ENCODE measurements at places on chromosomes 5 and 9.

DNA sequence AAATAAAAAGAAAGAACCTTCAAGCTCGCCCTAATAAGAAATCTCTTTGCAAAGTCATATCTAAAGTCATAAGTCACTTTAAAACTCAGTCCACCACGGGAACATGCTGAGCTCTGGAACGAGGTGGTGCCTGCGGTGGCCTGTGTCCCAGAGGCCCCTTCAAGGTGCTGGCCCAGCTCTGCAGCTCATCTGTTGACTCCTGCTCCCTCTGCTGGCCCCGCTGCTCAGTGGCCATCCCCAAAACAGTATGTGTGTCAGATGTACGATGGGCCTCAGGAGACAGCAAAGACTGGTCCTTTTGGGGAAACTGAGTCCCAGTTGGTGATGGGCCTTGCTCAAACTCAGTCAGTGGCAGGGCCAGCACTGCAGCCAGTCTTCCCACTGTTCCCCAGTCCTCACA lies 22.8 kb upstream of the FOXB2 start:
- DNase-seq: peak; percentile 8

DNA sequence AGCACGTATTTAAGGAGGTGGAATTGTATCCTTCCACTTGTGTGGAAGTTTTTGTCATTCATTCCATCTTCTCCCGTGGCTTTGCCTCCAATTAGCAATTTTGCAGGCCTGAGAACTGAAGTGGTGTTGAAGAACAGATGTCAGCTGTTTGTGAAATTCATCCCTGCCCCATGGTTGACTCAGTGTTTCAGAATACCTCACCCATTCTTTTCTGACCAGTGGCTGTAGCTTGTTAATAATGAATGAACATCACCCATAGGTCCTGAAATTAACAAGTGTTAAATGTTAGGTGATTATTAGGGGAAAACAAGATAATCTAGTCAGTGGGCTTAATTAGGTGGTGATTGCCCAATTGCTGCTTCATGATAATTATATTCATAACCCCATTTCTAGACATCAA lies 11.7 kb downstream of the ZNF462 start:
- no peak for DNase-seq

GRCh38 chr5:13439430-13439829 lies 505.1 kb downstream of the DNAH5 start:
- no peak for DNase-seq

DNA sequence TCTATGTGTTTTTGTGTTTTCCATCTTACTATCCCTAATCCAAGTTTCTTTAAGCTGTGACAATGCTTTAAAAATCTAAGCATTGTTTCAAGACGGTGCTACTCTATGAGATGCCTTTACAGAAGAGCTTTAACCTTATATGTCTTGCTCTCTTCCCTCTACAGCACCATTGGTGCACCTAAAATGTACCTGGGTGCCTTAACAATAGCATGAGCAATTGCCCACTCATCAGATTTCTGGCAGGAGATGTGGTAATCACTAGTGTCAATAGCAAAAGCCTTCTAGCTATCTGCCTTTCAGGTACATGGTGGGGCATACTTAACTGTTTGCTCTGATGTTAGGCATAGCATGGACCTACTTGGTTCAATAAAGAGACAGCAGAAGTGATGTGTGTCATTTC lies 222.3 kb upstream of the KIF2A start:
- DNase-seq: no peak

- no peak for DNase-seq
These were observed 3.1 kb downstream of the POLR3G start for GRCh38 chr5:90477621-90478215.

DNA sequence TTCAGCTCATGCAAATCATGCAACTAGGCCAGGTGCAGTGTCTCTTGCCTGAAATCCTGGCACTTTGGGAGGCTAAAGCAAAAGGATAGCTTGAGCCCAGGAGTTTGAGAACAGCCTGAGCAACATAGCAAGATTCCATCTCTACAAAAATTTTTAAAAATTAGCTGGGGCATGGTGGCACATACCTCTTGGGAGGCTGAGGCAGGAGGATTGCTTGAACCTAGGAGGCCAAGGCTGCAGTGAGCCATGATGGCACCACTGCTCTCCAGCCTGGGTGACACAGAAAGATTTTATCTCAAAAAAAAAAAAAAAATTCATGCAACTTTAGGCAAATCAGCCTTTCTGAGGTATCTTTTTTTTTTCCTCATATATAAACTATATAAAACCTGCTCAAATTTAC lies 35.6 kb upstream of the CCNB1 start:
- no peak for DNase-seq

DNA sequence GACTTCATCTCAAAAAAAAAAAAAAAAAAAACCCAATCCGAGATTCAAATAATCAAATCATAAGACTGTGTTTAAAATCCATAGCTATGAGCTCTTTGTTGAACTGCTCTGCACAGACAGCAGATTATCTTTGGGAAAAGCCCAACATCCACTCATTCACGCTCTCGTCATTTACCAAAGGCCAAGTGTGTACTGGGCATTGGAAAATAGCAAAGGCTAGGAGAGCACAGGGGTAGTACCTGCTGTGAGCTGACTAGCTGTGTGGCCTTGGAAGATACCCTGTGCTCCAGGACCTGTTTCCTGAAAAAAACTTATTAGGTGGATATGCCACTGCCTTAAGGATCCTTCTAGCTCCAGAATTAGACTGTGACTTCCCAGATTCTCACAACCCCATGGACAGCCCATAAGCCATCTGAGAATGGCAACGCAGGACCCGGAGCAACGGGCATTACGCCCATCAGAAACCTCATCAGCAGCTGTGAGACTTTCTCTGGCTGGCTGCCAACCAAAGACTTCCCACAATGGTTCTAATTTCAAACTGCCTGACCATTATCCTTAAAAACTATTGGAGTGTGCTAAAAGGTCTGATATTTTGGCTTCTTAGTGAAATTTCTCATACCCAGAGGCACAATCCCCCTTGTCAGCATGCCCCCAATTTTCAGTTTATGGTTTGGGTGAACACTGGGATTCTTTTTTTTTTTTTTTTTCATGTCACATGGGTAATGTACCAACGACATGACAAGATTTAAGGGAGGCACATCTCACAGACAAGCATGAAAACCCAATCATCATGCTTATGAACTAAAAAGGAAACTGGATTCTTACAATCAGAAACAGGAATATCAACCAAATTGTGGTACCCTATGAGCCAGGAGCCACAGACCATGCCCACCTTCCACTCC lies 16.8 kb downstream of the SERINC5 start:
- DNase-seq: no peak

DNA sequence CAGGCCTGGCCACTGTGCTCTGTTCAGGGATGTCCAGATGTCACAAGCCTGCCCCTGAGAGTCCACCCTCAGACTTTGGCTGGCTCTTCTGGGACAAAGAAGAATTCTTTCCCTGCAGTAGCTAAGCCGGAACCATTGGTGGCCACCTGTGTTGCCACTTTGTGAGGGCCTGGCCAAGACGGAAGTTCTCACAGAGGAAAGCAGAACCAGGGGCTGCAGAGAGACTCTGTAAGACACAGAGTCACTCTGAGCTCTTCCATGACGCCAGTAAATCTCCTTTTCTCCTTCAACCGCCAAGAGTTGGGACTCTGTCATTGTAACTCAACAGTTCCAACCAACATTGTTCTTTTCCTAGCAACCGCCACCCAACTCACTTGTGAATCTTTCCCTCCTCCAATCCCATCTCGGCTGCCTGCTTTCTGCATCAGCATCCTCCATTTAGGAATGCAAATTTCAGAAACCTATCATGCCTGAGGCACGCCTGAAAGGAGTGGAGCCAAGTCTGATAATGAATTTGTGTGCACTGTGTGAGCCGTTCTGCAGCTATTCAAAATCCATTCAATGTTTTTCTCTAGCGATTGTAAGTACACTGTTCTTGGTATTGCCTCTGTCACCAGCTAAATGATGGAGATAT lies 37.8 kb upstream of the ATP6V1G1 start:
- no peak for DNase-seq

GRCh38 chr9:128117613-128118471 lies 9.7 kb downstream of the PTGES2 start:
- DNase-seq: peak; percentile 54

DNA sequence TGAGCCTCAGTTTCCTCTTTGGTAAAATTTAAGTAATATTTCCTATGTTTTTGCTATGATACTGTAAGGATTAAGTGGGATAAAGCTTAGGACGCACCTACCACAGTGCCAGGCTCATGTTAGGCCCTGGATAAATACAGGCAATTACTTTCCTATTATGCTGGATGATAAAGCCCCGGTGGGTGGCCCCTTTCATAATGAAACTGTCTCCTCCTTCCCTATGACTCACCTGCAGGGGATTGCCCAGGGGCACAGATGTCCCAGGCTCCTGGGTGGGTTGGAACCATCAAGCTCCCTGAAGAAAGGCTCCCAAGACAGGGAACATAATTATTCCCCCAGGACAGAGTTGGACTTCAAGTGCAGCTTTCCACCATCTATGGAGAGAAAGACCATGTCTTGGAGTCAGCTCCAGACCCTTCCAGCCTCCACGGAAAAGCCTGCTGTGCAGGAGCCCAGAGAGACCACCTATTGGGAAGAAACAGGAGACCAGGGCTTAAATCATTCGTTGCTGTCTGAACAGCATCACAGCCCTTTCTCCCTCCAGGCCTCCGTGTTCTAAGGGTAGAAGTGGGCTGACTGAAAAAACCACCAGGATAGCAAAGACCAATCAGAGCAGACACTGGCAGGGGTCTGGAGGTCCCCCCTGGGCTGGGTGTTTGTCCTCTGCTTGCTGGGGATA lies 43.2 kb upstream of the FOXE1 start:
- DNase-seq: no peak

- DNase-seq: no peak
These were observed 296.9 kb downstream of the ADAMTS6 start for GRCh38 chr5:65184780-65185179.

GRCh38 chr5:171743436-171744076 lies 42.1 kb upstream of the SMIM23 start:
- DNase-seq: no peak

DNA sequence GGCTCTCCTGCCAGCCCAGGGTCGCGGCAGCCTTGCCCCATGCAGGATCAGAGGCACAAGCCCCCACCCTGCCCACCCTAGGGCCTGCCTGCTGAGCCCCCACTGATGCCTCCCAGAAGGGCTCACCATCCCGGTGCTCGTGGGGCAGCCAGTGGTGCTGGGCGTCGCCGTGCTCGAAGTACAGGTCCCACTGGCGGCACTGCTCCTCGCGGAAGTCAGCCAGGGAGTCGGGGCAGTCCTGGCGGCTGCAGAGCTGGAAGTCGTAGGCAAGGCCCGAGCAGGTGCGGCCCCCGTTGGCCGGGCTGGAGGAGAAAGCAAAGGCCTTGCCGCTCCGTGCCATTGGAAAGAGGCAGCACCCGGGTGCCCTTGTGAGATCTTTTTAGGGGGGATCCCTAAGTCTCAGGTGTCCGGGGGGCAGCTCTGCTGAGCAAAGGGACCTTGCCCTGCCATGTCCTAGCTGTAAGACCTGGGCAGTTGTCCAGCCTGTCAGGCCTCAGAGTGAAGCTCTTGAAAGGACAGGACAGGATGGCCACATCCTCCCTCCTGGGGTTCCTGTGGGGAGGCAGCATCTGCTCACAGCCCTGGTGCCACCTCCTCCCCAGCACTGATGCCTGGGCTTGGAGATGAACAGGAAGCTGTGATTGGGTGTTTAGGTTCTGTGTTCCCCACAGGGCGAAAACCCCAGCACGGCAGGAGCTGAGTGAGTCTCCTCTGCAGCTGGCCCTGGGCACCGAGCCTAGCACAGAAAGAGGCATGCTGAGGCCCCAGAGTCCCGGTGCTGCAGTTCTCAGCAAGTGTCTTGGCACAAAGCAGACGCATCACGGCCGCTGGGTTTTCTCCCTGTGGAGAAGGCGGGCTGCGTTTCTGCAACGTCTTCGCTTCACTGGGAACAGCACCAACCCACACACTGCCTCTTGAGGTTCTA lies 77.7 kb downstream of the ZNF354C start:
- DNase-seq: no peak

- DNase-seq: no peak
These were observed 30.8 kb downstream of the BTF3 start for GRCh38 chr5:73529081-73529480.

GRCh38 chr9:8346296-8346695 lies 546.7 kb upstream of the DMAC1 start:
- no peak for DNase-seq

DNA sequence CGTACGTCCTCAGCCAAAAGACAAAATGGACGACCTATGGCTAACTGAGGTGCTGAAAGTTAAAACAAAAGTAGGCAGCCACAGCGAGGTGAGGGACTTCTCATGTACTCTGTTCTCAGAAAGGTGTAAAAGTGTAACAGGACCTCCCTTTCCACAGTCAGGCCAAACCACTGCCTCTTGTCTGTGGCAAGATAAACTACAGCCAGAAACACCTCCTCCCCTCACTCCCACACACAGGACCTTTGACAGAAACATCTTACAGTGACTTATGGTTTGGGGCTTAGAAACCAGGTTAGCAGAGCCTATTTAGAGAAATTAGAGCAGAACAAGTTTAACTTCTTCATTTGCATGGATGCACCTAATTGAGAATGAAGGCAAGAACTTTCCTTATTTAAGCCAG lies 499.1 kb upstream of the GRIN3A start:
- no peak for DNase-seq

- no peak for DNase-seq
These were observed 318.3 kb upstream of the RPS23 start for GRCh38 chr5:82596451-82596850.

DNA sequence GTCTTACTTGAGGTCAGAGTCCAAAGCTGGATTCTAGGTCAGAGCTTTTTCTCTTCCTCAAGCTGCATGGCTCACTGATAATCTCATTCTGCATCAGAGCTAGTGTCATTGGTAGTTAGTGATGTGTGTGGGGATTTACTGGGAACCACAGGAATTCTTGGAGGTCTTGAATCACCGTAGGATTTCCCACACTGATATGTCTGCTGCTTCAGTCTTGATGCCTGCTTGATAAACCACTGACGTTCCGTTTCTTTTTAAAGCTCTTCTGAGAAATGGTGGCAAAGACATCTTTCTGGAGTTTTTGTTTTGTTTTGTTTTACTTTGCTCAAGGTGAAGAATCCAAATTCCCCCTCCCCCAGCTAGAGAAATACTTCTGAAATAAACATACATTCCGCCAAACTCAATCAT lies 1.2 kb upstream of the GARIN3 start:
- DNase-seq: no peak

GRCh38 chr9:112819635-112820496 lies 69.3 kb downstream of the SNX30 start:
- DNase-seq: peak; percentile 49

GRCh38 chr5:41093803-41094202 lies 22.7 kb upstream of the MROH2B start:
- no peak for DNase-seq

GRCh38 chr5:40141418-40141817 lies 538.3 kb upstream of the PTGER4 start:
- no peak for DNase-seq

- DNase-seq: no peak
These were observed 71.0 kb downstream of the OSMR start for GRCh38 chr5:38916802-38917201.

DNA sequence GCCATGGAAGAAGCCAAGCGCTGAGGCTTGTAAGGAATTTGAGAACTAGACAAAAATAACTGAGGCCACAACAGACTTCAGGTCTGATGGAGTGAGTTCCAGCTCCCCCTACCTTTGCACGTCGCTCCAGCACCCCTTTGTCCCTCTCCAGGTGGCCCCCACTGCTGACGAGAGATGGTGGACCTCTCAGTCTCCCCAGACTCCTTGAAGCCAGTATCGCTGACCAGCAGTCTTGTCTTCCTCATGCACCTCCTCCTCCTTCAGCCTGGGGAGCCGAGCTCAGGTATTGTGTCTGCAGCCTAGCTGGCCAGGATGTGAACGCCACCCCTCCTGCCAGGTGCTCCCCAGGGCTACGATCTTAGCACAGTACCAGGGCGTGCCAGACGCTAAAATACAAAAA lies 5.2 kb downstream of the BTNL9 start:
- DNase-seq: no peak

- DNase-seq: no peak
These were observed 15.8 kb upstream of the TRAF1 start for GRCh38 chr9:120942186-120943001.

Measured in SHP77 treated with DMSO at 0.1 percent for 48 hours (cell line).